ENCODE measurements at places on chromosomes 5 and 9. TPM values are rescaled to one million over a fixed set of nuclear protein-coding genes. Genes with fewer than 3 reads are reported as not detected.

- H3K4me3 ChIP-seq, result no peak overlapping the region
- no peak for DNase-seq
- H3K27ac ChIP-seq, result no peak overlapping the region
- H3K4me1 ChIP-seq, result no peaks in the 10 kb centered on the region
- H3K36me3 ChIP-seq, result no peaks in the 10 kb centered on the region
These were observed 390.8 kb upstream of the PTGER4 start for GRCh38 chr5:40288800-40289485.

The TMEM215 gene
- not detected for total RNA-seq

DNA sequence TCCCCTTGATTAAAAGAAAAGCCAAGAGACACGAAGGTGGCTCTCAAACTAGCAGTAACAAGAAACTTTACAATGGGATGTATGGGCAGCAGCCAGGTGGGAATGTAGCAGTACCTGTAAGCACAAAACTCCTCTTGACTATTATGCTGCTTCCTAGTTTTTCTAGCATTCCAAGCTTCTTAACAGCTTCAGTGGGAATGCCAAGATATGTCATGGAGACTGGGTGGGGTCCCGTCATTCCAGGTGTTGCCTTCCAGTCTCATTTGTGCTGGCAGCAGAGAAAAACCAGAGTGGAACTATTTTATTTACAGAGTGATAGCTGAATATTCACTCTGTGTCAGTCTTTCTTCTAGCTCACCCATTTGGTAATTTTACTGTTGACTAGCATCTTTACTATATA is 236.6 kb downstream of the ARL15 start:
- no peaks in the 10 kb centered on the region for H3K4me1 ChIP-seq
- H3K36me3 ChIP-seq, result no peaks in the 10 kb centered on the region
- H3K27ac ChIP-seq, result no peak overlapping the region
- H3K4me3 ChIP-seq, result no peak overlapping the region
- DNase-seq, result no peak

DNA sequence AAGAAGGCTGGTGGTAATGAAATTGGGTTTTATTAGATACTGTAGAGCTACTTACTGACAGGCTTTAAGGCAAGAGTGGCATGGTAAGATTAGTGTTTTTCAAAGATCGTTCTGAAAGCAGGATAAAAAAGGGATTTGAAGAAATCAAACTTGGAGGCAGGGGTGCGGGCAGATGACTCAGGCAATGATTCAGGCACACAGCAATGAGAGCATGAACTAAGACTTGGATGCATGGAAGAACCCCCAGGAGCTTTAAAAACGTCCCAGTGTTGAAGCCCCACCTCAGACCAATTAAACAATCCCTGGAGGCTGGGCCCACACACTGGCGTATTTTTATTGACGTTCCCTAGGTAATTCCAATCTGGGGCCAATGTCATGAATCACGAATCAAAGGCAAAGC is 102.5 kb downstream of the SREK1 start:
- no peaks in the 10 kb centered on the region for H3K4me1 ChIP-seq
- H3K27ac ChIP-seq, result no peak overlapping the region
- H3K4me3 ChIP-seq, result no peak overlapping the region
- H3K36me3 ChIP-seq, result no peaks in the 10 kb centered on the region
- DNase-seq, result no peak
- H3K27me3 ChIP-seq, result no peaks in the 10 kb centered on the region

- H3K4me3 ChIP-seq, result no peak overlapping the region
- DNase-seq, result no peak
- no peak overlapping the region for H3K27ac ChIP-seq
- no peaks in the 10 kb centered on the region for H3K4me1 ChIP-seq
- no peaks in the 10 kb centered on the region for H3K27me3 ChIP-seq
These were observed 220.0 kb upstream of the NR4A3 start for GRCh38 chr9:99601571-99602111.

DNA sequence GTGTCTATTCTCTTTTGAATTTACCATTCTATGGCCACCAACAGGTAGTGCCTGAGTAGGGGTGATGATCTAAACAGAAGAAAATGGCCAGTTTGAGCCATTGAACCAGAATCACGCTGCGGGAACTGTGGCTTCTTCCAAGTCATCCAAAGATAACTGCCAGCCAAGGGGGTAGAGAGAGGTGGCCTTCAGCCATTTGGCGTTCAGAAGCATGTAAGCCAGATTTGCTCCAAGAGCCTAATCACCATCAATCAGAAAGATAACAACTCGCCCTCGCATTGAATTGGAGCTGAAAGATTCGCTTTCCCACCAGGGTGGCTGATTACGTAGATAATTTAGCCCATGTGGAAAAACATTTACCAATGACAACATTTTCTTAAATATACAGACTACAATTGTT is 1302.7 kb upstream of the DMAC1 start:
- no peak overlapping the region for H3K27ac ChIP-seq
- no peaks in the 10 kb centered on the region for H3K36me3 ChIP-seq
- H3K4me3 ChIP-seq, result no peak overlapping the region
- H3K4me1 ChIP-seq, result no peaks in the 10 kb centered on the region

- no peak overlapping the region for H3K4me3 ChIP-seq
- H3K27me3 ChIP-seq, result no peaks in the 10 kb centered on the region
- no peaks in the 10 kb centered on the region for H3K36me3 ChIP-seq
These were observed 15.9 kb downstream of the CYSTM1 start for GRCh38 chr5:140190872-140191218.

DNA sequence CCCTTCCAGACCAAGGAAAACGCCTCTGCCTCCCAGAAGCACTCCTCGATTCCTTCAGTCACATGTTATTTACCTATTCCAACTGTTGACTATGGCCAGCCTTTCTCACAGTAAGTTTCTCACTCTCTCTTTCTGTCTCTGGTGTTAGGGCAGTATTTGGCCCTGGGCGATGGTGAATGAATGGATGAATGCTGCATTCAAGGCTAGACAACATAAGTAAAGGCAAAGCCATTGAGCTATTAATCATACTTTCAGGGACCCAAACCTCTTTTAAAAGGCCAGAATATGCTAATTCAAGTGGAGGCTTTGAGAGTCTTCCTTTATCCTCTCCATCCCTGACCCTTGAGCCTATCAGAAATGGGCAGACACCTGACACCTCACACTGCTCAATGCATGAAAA is 78.5 kb downstream of the SEC61B start:
- H3K27me3 ChIP-seq, result no peaks in the 10 kb centered on the region
- no peak overlapping the region for H3K4me3 ChIP-seq
- DNase-seq, result no peak
- H3K36me3 ChIP-seq, result no peaks in the 10 kb centered on the region
- H3K27ac ChIP-seq, result no peak overlapping the region
- no peaks in the 10 kb centered on the region for H3K4me1 ChIP-seq

- H3K4me1 ChIP-seq, result no peaks in the 10 kb centered on the region
- no peak overlapping the region for H3K27ac ChIP-seq
- no peak for DNase-seq
- no peaks in the 10 kb centered on the region for H3K27me3 ChIP-seq
- no peaks in the 10 kb centered on the region for H3K36me3 ChIP-seq
These were observed 359.0 kb downstream of the IRX1 start for GRCh38 chr5:3954633-3955032.

- H3K4me3 ChIP-seq, result no peak overlapping the region
- H3K27ac ChIP-seq, result no peak overlapping the region
- H3K36me3 ChIP-seq, result no peaks in the 10 kb centered on the region
- DNase-seq, result no peak
These were observed 60.1 kb upstream of the NMUR2 start for GRCh38 chr5:152465140-152465539.

All from aorta (tissue), 5 donors.